ENCODE measurements at places on chromosomes 11 and 22. TPM values are rescaled to one million over a fixed set of nuclear protein-coding genes. Genes with fewer than 3 reads are reported as not detected.

PIWIL4 gene
- 1.1 TPM for total RNA-seq

OTOG gene
- total RNA-seq: 0.34 TPM

DNA sequence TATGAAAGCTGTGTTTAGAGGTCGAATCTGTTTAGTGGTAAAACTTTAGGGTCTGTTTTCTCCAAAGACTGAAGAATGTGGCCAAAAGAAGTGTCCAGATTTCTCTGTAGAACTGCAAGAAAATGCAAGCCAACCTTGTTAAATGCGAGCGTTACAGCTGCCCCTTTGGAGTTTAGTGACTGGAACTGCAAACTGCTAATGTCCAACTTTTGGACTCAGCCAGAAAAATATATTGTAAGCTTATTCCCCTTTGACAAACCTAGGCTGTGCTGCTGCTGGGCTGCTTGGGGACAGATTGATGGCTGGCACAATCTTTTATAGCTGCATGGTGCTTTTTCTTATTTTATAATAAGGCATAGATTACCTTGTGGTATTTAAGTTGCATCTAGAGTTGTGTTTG, 3.9 kb downstream of the TEAD1 start:
- peaks cover 64% of the 10 kb centered on the region for H3K4me1 ChIP-seq
- H3K4me3 ChIP-seq: peak overlapping the region; percentile 83
- H3K27me3 ChIP-seq: peaks cover 4% of the 10 kb centered on the region

DNA sequence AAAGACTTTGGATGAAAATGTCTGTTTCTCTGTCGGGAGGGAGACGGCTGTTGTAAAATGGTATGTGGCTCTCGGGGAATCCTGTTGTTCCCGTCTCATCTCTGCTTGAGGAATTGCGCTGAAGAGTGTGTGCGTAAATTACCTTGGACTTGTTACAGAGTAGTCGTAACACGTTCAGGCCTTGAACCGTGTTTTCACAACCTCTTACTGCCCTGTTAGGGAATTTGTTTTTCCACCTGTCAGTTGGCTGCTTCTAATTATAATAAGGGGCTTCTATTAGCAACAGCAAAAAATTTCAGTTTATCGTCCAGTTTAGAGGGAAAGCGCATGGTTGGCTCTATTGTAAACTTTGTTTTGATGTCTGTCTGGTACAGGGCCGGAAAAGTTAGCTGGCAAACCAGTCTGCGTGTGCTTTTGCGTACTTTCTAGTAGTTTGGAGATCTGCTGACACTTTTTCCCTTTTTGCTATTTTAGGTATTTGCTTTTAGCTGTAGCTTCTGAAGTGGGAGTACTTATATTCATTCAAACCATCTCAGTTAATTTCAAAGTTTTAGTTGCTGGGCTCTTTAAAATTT, 1.5 kb downstream of the HIPK3 start:
- H3K27ac ChIP-seq: peak overlapping the region; percentile 91
- peaks cover 19% of the 10 kb centered on the region for H3K4me1 ChIP-seq
- H3K4me3 ChIP-seq: peak overlapping the region; percentile 97
- peaks cover 13% of the 10 kb centered on the region for H3K27me3 ChIP-seq
- H3K36me3 ChIP-seq: no peaks in the 10 kb centered on the region

PRAME gene
- not detected for total RNA-seq

DNA sequence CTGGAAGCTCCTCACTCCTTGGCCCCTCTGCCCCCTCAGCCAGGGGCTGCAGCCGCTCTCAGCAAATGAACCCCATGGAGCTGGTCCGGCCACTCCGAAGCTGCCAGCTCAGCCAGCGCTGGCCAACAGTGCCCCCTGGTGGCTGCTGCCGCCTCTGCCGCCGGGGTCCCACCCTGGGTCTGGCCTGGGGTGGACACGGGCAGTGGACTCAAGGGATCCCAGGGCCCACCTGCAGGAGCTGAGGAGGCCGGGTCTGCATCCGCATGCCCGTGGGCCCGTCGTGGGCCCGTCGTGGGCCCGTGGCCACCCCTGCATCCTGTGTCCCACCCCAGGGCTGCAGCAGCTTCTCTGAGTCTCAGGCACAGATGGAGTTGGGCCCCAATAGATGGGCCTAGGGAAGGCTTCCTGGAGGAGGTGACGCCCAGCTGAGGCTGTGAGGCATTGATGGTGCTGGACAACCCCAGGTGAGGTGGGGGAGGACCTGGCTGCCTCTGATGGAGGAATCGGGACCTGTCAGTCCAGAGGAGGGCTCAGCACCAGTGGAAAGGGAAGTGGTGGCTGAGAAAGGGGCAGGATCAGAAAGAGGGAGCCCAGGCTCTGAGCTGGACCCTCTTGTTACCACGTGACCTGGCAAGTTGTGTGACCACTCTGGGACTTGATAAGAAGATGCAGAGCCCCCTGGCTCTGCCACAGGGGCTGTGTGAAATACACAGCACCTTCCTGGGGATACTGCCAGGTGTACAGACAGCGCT, 522.3 kb downstream of the BRD1 start:
- DNase-seq: peak; percentile 89
- no peaks in the 10 kb centered on the region for H3K36me3 ChIP-seq
- no peaks in the 10 kb centered on the region for H3K27me3 ChIP-seq
- peak overlapping the region; percentile 30 for H3K4me3 ChIP-seq
- no peak overlapping the region for H3K27ac ChIP-seq
- peaks cover 3% of the 10 kb centered on the region for H3K4me1 ChIP-seq

GRCh38 chr11:105399511-105399910, 210.4 kb upstream of the GRIA4 start:
- H3K27me3 ChIP-seq: no peaks in the 10 kb centered on the region
- H3K4me3 ChIP-seq: no peak overlapping the region
- no peaks in the 10 kb centered on the region for H3K4me1 ChIP-seq
- no peak for DNase-seq
- H3K36me3 ChIP-seq: no peaks in the 10 kb centered on the region
- H3K27ac ChIP-seq: no peak overlapping the region

- no peaks in the 10 kb centered on the region for H3K36me3 ChIP-seq
- no peaks in the 10 kb centered on the region for H3K4me1 ChIP-seq
- no peaks in the 10 kb centered on the region for H3K27me3 ChIP-seq
- H3K4me3 ChIP-seq: no peak overlapping the region
- no peak for DNase-seq
- no peak overlapping the region for H3K27ac ChIP-seq
These were observed 66.9 kb upstream of the TTLL12 start for GRCh38 chr22:43253839-43254238.

OR52B6 gene
- total RNA-seq: not detected

KCTD14 gene
- total RNA-seq: 5.3 TPM

TANGO2 gene
- 10.0 TPM for total RNA-seq
